Stimulated activated CD4-positive, alpha-beta T cell treated with anti-CD3 and anti-CD28 coated beads, Interleukin-15, amount 100 ng/mL, for 48 hours (primary cell): ENCODE measurements at places on chromosomes 3 and 15.

DNA sequence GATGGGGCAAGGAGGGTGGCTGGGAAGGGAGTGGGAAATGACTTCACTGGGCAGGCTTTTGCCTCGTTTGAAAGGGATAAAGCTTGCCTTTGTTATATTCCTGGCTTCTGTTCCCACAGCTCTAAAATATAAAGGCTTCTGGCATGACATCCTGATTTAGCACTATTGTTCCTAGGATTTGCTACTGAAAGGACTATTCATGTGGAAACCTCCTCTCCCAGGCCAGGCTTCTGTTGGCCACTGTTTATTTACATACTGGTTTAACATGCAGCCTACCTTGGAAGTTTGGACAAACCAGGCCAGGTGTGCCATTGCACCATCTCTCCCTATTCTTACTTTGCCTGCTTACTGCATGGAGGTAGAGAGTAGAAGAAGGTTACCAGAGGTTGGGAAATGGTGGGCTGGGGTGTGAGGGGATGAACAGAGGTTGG, 2.4 kb upstream of the LMCD1 start:
- no peak for DNase-seq

DNA sequence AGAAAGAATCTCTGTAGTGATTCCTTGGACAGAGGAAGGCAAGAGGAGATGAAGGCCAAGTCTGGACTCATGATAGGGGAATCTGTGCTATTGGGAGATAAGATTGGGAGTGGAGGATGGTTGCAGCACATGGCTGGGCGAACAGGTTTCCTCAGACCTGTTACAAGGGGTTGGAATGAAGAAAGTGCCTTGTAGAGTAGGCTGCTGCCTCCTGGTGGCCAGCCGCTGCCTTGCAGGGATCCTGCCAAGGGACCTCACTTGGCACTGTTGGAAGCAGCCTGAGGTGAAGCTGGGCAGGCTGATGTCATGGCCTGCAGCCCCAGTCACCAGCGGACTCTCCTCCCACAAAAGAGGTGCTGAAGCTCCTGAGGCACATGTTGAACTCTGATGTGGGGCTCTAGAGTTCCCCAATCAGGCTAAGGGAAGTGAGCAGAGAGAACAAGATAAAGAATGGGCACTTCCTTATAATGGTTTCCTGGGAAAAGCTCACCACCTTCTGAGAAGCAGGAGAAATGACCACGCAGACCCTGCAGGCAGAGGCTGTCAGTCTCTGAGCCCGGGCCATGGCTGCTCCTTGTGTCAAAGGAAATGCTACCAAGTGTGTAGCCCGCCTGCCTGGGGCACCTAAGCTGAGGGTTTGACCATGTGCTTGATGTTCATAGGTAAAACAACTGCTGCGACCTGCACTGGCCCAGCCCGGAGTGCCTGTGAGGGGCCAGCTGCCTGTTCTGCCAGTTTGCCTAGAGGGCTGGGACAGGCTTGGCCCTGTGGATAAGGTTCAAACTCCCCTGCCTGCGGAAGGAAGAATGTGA, 1.6 kb upstream of the TEX264 start:
- DNase-seq = peak; percentile 73

GRCh38 chr3:64291345-64291744, 66.1 kb upstream of the PRICKLE2 start:
- no peak for DNase-seq

DNA sequence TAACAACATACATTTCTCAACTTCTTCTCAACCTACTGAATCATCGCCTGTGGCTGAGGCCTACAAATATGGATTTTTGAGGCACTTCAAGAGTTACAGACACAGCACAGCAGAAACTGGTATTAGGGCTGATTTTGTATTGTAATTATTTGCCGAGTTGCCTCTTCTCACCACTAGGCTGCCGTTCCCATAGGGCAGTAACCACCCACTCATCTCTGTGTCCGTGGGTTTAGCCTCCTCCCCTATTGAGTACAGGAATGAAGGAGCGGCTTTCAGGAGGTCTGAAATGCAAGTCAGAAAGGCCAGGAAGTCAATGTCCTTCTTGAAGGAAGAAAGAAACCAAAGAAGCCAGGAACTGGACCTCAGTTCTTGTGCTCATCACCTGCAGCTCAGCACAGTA, 220.8 kb downstream of the MTHFS start:
- DNase-seq = no peak

DNA sequence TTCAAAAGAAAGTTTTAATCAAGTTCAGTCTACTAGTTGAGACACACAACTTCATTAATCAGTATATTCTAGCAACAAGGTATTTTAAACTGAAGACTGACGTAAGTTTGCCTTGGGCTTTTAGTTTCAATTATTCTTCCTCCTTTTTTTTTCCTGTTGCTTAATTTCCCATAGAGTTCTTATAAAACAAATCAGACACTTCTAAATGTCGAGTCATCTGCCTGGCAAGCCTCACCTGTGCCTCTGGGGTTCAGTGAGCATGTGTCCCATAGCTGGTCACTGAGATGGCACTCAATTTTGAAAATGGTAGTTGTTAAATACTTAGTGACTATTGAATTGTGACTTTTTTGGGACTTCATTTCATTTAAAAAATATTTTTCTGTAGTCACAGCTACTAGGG, 27.4 kb downstream of the NKIRAS1 start:
- no peak for DNase-seq

DNA sequence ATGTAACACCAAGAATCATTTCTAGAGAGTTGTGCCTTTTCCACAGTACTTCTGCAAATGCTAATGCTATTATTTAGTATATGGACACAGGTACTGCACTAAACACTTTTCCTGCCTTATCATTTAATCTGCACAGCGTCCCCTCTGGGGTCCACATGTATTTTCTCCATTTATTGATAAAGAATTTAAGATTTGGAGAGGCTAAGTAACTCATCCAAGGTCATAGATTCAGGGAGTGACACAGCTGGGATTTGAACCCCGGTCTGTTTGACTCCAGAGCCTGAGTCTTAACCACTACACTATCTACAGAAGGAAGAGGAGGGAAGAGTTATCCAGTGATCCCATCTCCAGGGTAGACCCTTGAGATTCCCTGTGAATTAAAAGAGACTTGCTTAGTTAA, 24.9 kb upstream of the TPRG1 start:
- no peak for DNase-seq

- DNase-seq = peak; percentile 36
These were observed 3.8 kb downstream of the HEG1 start for GRCh38 chr3:125051715-125052581.

- DNase-seq = peak; percentile 31
These were observed 21.9 kb downstream of the HCN4 start for GRCh38 chr15:73346735-73347312.

- no peak for DNase-seq
These were observed 127.5 kb downstream of the UACA start for GRCh38 chr15:70635895-70636294.

GRCh38 chr3:66502245-66502874, 1.5 kb upstream of the LRIG1 start:
- DNase-seq = no peak

DNA sequence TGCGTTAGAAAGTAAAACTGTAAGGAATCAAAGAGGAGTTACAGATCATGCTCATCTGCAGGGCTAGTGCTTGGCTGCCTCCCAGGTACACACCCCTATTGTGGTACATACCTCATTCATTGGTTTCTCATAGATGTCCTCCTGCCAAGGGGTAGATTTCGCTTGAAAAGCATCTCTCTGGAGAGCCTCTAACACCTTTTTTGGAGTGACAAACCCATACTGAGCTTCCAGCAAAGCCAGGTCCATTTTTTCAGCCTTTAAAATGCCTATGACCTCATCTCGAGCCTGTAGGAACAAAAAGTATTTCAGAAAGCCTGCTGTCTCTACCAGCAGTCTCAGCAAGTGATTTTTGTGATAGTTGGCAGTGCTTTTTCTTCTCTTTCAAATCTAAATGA, 112.1 kb downstream of the CMSS1 start:
- no peak for DNase-seq

DNA sequence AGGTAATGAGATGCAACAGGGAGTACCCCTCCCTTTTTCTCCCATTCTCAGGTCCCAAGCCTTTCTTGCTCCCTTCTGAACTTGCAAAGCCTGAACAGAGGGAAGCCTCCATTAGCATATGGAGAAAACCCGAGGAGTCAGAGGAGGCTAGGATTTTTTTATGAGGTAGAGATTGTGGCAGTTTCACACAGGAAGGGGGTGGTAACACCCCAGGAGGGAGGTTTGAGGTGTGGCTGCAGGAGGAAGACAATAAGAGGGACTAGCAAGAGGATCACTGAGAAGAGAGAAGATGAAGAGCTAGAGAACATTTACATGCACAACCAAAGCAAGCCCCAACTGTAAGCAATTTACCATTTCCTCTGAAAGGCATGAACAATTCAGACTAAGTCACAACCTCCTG, 322.7 kb downstream of the SV2B start:
- DNase-seq = no peak

DNA sequence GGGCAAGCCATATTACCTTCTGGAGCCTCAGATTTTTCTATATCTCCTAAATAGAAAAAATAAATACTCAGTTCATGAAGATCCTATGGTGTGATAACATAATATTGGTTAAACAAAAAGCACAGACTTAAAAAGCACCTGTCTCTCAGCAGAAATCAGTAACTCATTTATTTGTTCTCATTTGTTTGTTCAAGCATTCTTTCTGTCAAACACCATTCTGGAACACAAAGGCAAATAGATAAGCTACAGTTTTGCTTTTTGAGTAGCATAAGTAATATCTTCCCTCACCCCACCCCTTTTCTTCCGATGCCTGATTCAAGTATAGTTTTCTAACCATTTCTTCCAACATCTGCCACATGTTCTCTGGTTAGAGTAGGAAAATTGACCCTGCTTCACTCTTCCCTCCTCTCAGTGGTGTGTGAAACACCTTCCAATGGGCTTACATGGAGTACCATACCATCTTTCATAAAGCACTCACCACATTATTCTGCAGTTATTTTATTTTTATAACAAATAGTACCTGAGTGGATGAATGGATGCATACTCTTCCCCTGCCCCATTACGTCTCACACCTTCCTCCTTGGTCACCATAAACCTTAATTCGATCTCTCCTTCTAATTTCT, 8.4 kb upstream of the IL1RAP start:
- no peak for DNase-seq

DNA sequence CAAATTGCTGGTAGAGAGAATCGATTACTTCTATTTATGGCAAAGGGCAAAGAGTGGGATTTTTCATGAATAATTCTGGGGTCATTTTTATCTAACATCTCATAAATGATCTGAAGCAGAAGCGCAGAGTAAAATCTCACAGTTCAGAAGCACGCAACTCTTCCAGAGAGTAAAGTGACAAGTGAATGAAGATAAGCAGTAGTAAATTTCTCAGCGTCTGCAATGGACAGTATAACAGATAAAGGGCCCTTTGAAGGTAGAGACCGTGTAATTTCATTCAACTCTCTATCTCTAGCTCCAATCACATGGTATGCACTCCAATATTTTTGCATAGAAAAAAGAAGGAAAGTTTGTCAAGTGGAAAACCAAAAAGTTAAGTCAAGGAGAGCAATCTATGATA, 521.1 kb upstream of the NECTIN3 start:
- DNase-seq = no peak

DNA sequence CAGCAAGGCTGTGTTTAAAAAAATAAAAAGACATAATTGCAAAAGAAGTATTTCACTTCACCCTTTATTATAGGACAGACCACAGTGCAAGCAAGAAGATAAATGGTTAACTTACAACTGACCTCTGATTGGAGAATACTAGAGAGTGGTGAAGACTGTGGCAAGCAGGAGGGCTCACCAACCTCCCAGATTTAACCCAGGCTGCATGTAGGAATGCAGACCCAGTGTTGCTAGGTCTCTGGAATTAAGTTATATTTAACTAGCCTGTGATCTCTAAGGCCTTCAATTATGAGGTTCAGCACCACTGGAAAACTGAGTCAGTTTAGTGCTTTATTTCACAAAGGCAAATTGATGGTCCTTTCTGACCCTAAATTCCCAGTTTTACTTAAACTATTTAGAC, 436.6 kb downstream of the LPP start:
- no peak for DNase-seq

GRCh38 chr3:194925614-194926013, 239.9 kb downstream of the FAM43A start:
- no peak for DNase-seq

- DNase-seq = no peak
These were observed 244.8 kb upstream of the TPRG1 start for GRCh38 chr3:188926741-188927511.

DNA sequence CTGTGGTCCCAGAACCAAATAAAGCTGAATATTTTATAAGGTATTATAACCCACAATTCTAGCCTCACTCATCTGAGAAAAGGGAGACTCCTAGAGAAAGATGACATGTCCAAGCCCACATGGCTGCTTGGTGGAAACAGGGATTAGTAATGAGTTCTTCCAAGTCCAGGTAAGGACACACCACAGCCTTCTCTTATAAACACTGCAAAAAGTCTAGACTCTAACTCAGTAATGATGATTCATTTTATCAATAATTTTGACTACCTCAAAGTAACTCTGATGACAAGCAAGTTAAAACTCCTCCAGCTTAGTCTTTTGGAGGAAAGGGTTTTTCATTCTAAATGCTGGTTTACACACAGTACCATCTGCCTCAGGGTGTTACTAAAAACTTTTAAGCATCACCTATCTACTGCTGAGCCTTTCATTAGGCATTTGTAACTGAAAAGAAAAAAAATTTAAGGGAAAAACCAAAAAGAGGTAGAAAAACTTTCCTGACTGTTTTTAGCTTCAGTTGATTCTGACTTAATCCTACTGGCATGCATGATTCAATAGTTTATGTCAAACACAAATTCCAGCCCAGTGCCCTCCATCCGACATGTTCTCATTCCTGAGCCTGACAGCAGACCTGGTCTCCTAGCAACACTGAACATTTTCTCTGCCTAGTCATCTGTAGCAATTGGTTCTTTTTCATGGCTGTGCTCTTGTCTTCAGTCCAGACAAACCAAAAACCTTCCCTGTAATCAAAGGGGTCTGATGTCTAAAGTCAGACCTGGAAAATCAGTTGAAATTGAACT, 43.9 kb downstream of the P3H2 start:
- no peak for DNase-seq

DNA sequence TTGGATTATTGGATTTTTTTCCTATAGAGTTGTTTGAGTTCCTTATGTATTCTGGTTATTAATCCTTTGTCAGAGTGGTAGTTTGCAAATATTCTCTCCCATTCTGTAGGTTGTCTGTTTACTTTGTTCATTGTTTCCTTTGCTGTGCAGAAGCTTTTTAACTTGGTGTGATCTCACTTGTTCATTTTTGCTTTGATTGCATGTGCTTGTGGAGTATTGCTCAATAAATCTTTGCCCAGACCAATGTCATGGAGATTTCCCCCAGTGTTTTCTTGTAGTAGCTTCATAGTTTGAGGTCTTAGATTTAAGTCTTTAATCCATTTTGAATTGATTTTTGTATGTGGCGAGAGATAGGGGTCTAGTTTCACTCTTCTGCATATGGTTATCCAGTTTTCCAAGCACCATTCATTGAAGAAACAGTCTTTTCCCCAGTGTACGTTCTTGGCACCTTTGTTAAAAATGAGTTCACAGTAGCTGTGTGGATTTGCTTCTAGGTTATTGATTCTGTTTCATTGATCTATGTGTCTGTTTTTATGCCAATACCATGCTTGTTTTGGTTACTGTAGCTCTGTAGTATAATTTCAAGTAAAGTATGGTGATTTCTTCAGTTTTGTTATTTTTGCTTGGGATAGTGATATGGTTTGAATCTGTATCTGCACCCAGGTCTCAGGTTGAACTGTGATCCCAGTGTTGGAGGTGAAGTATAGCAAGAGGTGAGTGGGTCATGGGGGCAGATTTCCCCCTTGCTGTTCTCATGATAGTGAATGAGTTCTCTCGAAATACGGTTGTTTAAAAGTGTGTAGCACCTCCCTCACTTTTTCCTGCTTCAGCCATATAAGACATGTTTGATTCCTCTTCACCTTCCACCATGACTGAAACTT, 46.1 kb upstream of the TNFSF10 start:
- DNase-seq = no peak

GRCh38 chr15:67508407-67508806, 12.5 kb upstream of the C15orf61 start:
- no peak for DNase-seq
